K562 (cell line): ENCODE measurements at places on chromosomes 13 and 19. TPM values are rescaled to one million over a fixed set of nuclear protein-coding genes. Genes with fewer than 3 reads are reported as not detected.

SLAIN1 gene
- 0.16 and 0.40 TPM in 2 replicates for total RNA-seq

KLK10 gene
- total RNA-seq = 0.11 TPM in 1 of 2 replicates, not detected in the other

ZNF254 gene
- total RNA-seq = 14.2 and 14.5 TPM in 2 replicates

ZC3H4 gene
- 59.5 and 75.6 TPM in 2 replicates for total RNA-seq

IZUMO1 gene
- 2.1 and 2.2 TPM in 2 replicates for total RNA-seq

CERS1 gene
- total RNA-seq = 1.5 and 1.7 TPM in 2 replicates

AP1M2 gene
- 0.33 and 0.40 TPM in 2 replicates for total RNA-seq

ELSPBP1 gene
- not detected in 2 replicates for total RNA-seq

NAPSA gene
- 1.9 and 2.3 TPM in 2 replicates for total RNA-seq

SIGLEC12 gene
- 0.69 and 0.83 TPM in 2 replicates for total RNA-seq

S1PR2 gene
- total RNA-seq = 3.8 and 3.9 TPM in 2 replicates

SRRM5 gene
- total RNA-seq = 0.11 and 0.18 TPM in 2 replicates

GPR12 gene
- not detected in 2 replicates for total RNA-seq

TSHZ3 gene
- 0.07 and 0.13 TPM in 2 replicates for total RNA-seq

SIGLEC8 gene
- 0.44 and 0.49 TPM in 2 replicates for total RNA-seq

LILRA2 gene
- total RNA-seq = 2.1 TPM in 2 replicates

GRCh38 chr13:76822698-76823267 is 63.4 kb downstream of the KCTD12 start:
- DNase-seq = no peak

GRCh38 chr19:11223200-11223599 is 16.2 kb upstream of the ANGPTL8 start:
- peak; percentile 35 for DNase-seq

DNA sequence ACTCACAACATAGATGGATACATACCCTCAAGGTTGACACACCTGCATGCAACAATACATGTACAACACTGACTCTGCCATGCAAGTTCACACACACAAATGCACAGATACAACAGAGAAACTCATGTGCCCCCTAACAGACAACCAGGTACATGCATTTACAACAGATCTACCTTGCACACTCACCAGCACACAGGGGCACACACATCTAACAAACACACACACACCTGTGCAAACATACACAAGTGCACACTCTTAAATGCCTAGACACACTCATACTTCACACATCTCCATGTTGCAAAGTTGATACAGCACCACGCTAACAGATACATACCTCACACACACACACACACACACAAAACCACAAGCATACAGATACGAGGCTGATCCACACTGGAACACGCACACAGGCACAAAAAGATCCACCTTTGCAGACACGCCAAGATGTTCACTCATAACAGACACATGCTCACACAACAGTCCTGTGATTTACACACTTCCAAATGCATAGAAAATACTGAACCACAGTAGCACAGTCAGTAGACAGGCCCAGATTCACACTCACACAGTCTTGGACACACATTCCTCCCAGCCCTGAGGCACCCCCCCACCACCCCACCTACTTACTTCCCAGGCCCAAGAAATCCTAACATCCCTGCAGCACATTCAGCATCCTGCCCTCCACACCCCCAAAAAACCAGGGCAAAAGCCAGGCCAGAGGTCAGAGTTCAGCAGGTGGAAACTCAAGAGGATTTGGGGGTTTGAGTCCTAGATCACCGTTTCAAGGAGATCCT is 1.4 kb downstream of the LRFN1 start:
- DNase-seq = no peak

DNA sequence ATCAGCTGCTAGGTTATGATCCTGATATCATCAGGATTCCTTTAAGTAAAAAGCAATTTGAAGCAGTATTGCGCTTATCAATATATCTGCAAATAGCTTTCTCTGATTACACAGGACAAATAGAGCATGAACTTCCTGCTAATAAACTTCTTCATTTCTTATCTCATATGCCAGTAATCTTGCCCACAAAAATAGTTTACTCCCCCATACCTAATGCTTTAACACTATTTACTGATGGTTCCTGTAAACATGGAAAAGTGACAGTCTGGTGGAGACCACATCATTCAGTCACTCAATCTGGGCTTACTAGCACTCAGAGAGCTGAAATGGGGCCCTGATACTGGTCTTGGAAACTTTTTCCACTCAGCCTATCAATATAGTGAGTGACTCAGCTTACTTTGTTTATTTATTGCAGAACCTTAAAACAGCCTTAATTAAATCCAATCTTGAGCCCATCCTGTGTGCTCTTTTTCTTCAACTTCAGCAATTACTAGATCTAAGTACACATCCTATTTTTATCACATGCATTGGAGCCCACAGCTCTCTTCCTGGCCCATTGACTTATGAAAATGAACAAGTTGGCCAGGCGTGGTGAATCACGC is 1464.3 kb downstream of the UQCRFS1 start:
- DNase-seq = no peak

DNA sequence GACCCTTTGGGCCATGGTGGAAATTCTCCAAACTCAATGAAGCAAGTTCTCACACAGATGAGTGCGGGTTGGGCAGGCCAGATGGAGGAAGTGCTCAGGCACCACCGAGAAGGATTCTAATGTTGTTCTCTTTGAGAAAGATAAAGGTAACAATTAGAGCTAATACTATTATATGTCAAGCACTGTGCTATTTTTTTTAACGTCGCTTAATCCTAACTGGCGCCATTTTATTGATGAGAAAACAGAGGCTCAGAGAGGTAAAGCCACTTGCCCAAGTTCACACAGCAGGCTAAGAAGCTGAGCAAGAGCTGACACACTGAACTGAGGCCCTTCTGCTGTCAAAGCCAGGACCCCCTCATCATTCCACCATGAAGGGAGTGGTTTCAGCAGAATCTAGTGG is 1.0 kb downstream of the FBL start:
- no peak for DNase-seq

DNA sequence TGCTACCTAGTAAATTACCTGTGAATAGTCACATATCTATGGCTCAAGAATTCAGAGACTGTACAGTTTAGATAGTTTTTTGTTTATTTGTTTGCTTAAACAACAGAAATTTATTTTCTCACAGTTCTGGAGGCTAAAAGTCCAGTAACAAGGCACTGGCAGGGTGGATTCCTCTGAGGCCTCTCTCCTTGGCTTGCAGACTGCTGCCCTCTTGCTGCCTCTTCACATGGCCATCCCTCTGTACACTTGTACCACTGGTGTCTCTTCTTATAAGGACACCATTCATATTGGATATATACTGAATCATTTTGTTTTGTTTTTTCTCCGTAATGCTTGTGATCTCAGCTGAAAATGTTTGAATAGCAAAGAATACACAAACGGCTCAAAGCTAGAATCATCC is 56.4 kb upstream of the MIR17HG start:
- DNase-seq = no peak

- peak; percentile 82 for DNase-seq
These were observed 3.7 kb upstream of the CLPTM1 start for GRCh38 chr19:44951179-44952159.

- no peak for DNase-seq
These were observed 77.7 kb downstream of the ZNF726 start for GRCh38 chr19:23992348-23992747.

GRCh38 chr19:49425922-49426592 is 869 bp downstream of the GFY start:
- peak; percentile 80 for DNase-seq

GRCh38 chr13:32737679-32738078 is 151.4 kb downstream of the PDS5B start:
- no peak for DNase-seq

DNA sequence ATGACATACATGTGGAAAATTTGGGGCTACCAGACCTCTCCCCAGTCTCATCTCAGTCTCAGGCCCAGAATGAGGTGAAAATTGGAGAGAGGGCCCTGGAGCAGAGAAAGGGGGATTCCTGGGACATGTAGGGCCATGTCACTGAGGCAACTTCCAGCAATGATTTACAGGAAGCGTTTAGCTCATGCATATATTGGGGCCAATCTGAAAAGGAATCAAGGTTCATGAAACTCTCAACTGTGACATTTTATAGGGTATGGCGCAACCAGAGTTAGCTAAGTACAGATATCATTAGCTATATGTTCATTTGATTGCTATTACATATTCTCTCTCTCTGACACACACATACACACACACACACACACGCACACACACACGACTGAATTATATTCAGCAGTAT is 86.3 kb downstream of the RNASEH2B start:
- no peak for DNase-seq

- no peak for DNase-seq
These were observed 463.3 kb upstream of the KLF12 start for GRCh38 chr13:74597526-74597925.

DNA sequence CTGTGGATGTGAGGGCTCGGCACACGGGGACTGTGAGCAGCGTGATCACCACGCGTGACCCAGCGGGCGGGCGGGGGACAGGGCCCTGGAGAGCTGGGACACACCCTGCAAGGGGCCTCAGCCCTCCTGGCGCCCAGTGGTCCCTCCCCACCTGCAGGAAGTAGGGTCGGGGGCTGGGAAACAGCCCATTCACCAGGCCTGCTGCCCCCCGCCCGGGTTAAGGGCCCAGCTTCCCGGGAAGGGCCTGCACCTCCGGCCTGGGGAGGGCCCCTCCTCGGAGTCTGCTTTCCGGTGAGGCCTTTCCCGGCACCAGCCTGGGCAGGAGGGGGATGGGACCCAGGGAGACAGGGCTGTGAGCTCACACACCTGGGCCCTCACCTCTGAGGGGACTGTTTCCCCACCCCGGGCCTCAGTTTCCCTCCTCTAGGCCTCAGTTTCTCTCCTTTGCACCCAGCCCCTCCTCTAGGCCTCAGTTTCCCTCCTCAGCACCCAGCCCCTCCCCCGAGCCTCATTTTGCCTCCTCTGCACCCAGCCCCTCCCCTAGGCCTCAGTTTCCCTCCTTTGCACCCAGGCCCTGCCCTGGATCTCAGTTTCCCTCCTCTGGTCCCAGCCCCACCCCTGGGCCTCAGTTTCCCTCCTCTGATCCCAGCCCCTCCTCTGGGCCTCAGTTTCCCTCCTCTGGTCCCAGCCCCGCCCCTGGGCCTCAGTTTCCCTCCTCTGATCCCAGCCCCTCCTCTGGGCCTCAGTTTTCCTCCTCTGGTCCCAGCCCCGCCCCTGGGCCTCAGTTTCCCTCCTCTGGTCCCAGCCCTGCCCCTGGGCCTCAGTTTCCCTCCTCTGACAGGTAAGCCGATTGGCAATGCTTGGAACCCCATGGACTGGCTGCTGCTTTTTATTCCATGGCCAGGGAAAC is 1.9 kb upstream of the MADCAM1 start:
- DNase-seq = no peak

- peak; percentile 24 for DNase-seq
These were observed 8.9 kb upstream of the WBP4 start for GRCh38 chr13:41052441-41052840.

GRCh38 chr19:1252821-1253513 is 4.6 kb downstream of the MIDN start:
- peak; percentile 88 for DNase-seq

- no peak for DNase-seq
These were observed 8.0 kb downstream of the UBXN6 start for GRCh38 chr19:4449639-4450028.

GRCh38 chr13:59472134-59472533 is 691.6 kb downstream of the DIAPH3 start:
- DNase-seq = no peak

GRCh38 chr19:43765109-43765876 is 10.5 kb upstream of the SMG9 start:
- DNase-seq = no peak

DNA sequence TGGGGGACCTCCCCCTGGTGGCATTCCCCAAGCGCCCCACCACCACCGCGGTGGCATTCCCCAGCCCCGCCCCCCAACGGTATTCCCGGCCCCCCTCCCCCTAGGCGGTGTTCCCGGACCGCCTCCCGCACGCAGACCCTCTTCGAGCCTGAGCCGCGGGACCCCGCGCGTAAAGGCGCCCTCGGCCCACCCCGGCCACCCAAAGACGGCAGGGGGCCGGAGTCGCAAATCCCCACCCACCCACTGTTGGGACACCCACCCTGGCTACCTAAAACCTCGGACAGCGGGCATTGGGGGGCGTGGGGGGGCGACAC is 22.4 kb downstream of the OLFM2 start:
- DNase-seq = no peak

- DNase-seq = no peak
These were observed 2.8 kb downstream of the AP3D1 start for GRCh38 chr19:2148482-2149135.

- DNase-seq = no peak
These were observed at the start of gene TINCR for GRCh38 chr19:5567360-5567969. Gene TINCR, minus strand, starts transcription at chr19:5567953.

DNA sequence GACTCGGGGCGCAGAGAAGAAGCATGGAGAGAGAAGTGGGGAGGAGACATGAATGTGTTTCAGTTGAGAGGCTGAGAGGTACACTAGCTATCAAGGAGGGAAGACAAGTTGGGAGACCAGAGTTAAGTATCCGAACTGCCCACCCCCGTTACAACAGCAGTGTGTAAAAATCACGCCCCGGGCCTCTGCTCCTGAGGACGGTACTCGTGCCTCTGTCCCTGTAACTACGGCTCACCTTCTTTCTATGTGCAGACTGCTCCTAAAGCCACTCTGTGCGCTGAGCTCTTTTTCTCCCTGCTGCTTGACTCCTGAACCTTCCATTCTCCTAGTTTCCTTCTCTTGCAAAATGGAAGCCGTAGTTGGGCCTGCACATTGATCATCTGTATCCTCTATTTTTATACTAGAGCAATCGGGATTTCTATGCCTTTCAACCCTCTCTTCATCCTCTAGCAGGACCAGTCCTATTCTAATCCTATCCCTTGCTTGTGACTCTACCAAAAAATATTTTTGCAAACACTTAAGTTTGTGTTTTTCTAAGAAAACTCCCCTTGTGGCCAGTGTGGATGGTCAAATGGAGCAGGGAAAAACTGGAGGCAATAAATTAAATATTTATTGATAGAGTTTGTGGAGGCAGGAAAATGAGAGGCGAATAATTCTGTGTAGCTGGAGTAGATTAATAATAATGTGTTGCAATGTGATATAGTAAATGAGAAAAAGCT is 569 bp downstream of the POLR1D start:
- no peak for DNase-seq
